ENCODE measurements at places on chromosomes 4 and X.

- DNase-seq, result no peak
Observed at GRCh38 chrX:103400931-103401330, 24.6 kb downstream of the BEX3 start.

DNA sequence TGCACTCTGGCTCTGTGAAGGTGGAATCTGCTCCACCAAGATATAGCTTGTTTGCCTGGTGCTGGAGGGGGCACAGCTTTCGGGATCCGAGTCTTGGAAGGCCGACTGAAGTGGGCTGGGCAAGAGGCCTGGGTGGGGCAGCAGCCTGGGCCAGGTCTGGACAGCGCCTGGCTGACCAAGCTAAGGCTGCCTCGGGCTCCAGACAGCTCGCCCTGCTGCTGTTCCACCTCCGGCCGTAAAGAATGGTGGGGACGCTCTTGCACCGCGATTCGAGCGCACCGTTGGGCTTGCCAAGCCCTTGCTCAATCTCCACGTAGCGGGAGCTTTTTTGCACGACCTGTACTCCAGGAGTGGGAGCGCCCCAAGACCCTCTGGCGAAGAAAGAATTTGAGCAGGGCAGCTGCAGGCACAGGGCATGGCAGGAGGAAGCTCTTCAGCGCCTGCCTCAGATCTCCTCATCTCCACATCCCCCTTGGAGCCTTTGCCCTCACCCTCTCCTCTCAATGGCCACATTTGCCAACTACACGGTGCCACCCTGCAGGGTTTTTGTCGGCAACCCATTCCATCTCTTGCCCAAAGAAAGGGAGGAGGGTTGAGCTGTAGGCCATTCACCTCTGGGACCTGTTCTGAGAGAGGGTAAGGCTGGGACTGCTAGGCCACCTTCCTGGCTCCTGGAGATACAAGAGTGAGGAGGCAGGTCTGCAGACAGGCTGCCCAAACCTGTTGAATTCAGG is 18.9 kb downstream of the CNGA2 start:
- peak; percentile 5 for DNase-seq

GRCh38 chrX:138885886-138886285 is 174.4 kb upstream of the FGF13 start:
- no peak for DNase-seq

- no peak for DNase-seq
Observed at GRCh38 chr4:54392479-54392878, 163.4 kb downstream of the PDGFRA start.

GRCh38 chrX:152932598-152933175 is 34.8 kb downstream of the ZNF185 start:
- DNase-seq, result no peak

DNA sequence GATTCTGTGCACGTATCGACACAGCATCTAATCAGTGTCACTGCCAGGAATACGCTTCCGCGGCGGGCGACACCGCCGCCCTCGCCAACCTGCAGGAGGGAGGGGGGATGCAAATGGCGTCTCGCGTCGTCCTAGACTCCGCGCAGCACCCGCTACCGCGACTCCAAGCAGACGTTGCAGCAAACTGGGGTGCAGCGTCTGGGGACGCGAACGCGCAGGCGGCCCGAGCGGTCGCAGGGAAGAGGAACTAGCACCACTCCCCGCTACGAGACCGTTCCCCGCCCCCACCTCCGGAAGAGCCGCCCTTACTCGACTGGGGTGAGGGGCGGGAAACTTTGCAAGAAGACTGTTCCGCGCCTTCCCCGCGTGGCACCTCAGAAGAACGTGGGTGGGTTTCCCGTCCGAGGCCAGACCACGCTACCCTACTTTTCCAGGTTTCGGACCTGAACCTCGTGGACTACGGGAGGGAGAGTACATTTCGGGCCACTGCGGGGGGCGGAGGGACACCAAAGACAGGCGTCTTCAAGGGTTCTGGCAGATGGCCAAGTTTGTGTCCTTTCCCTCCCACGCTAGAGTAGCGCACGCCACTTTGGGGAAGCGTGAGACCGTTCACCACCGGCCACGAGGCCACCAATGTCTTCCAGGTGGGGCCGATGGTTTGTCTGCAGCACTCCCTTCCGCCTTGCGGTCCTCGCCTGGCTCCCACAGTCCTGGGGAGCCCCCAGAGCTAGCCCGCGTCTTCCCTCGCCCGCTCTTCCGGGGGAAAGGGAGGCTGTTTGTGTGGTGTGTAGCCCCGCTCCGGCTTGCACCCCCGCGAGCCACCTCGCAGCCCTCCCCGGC is 78.0 kb upstream of the BCOR start:
- peak; percentile 25 for DNase-seq

DNA sequence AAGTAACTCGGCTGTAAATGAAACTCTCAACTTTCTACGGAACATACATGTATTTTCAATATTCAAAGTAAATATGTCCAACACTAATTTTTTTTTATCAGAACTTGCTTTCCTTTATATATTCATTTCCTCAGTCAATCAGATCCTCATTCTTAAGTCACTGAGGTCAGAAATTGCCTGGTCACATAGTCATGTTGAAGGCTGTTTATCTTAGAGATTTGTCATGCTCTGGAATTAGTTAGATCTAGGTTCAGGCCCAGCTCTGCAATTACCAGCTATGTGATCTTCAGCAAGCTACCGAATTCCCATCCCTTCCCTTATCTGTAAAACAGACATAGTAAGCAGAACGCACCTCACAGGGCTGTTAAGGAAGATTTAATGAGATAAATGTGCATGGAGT is 228.8 kb downstream of the SPCS3 start:
- DNase-seq, result no peak

- DNase-seq, result no peak
Observed at GRCh38 chrX:149145845-149146285, 359.2 kb downstream of the IDS start.

DNA sequence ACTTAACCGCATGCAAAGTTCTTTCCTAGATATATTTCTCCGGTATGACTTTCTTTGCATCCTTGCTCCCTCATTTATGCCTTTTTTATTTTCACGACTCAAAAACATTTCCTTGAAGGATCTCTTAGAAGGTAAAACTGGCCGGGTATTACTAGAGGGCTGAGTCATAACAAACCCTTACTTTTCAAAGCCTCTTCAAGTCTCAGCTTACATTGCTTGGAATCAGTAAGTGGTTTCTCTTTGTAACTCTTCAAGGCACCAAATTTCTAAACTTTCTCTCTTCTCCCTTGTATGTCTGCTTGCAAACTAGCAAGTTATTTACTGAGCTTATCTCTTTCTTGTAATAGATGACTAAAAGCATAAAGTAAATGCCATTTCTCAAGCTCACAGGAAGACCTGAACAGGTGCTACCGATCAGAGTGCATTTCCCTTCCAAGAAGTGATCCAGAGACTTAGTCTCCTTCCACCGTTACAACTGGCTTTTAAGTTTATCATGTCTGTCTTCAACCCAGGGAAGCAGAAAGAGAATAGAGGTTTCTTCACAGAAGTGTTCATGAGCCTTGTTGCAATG is 75.5 kb downstream of the ANXA10 start:
- no peak for DNase-seq

DNA sequence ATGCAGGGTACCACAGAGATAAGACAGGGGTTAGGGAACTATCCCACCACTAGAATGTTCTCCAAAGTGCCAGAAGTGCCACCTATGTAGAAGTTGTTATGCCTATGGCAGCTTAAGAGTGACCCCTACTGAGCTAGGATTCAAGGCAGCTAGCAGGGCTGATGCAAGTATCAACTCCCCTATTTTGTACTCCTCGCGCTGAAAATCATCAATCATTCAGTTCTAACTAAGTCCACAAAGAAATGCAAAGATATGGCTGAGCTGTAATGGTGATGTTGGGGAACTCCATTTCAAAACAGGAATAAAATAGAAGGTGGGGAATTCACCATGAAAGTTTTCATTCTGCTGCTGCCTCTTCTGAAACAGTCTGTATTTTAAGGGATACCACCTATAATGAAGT is 13.8 kb downstream of the ACSL4 start:
- no peak for DNase-seq

Measured in C1 segment of cervical spinal cord (tissue), 14 donors.